ENCODE measurements at places on chromosomes 7 and 10.

DNA sequence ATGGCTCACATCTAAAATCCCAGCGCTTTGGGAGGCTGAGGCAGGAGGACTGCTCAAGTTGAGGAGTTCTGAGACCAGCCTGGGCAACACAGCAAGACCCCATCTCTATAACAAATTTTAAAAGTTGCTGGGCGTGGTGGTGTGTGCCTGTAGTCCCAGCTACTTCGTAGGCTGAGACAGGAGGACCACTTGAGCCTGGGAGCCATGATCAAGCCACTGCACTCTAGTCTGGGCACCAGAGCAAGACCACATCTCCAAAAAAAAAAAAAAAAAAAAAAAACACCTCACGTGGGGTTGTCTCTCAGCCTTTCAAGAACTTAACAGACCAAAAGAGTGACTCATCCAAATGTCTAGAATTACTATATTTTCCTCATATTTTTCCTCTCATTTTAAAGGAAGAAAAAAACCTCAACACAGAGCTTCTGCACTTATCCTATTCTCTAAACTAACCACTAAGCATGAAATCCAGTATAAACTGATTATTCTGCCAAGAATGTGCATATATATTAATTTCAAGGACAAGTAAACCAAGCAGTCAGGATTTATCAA lies 46.3 kb downstream of the CUL2 start:
- peak; percentile 70 for DNase-seq

DNA sequence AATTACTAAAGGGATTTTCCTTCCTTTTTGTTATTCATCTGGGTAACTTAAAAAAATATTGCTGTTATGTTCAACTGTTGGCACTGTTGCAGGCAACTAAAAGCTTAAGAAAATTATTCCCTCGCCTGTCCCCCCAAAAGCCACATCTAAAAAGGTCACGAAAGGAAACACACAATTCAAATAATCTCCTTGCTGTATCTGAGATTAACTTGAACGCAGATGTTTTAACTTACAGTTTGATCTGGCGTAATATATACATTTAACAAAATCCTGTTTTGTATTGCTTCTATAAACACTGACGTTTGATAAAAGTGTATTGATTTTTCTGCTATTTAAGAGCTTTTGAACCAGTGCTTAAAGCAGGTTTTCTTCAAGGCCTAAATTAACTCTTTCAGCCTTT lies 432.1 kb downstream of the SUGCT start:
- no peak for DNase-seq

- DNase-seq = no peak
These were observed 8.2 kb upstream of the C1QL3 start for GRCh38 chr10:16529853-16530252.

DNA sequence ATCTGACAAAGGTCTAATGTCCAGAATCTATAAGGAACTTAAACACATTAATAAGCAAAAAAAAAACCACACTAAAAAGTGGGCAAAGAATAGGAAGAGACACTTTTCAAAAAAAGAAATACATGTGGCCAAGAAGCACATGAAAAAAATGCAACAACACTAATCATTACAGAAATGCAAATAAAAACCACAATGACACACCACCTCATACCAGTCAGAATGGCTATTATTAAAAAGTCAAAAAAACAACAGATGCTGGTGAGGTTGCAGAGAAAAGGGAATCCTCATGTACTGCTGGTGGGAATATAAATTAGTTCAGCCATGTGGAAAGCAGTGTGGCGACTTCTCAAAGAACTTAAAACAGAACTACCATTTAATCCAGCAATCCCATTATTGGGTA lies 119.0 kb downstream of the LMBR1 start:
- DNase-seq = peak; percentile 8

DNA sequence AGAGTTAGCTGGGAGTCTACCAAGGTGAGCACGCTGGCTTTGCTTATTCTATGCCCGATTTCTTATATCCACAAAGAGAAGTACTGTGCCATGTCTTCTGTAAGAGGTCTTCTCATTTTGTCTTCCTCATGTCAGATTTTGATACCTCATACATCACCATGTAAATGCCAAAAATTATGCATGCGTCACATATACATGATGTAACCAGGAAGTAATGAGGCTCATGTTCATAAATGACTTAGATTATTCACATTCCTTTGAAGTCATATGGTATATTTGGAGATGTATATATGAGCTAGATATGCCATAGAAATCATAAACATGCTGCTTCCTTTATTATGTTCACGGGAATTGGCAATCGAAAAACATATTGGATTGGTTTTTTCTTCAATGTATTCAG lies 97.7 kb upstream of the CELF2 start:
- DNase-seq = no peak

DNA sequence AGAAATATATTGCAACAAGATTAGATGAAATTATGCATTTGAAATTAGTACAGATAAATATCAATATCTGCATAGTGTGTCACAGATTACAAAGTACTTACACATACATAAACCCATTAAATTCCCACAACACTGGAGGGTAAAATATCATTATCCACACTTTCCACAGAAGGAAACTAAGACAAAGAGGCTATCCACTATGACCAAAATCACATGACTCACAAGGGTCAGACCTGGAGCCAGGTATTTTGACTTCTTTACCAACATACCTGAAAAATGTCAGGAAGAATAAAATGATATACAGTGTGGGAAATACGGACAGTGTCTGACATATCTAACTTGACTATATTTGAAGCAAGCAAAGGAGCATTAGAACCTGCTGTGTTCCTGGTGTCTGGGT lies 34.1 kb downstream of the HYCC1 start:
- DNase-seq = no peak

DNA sequence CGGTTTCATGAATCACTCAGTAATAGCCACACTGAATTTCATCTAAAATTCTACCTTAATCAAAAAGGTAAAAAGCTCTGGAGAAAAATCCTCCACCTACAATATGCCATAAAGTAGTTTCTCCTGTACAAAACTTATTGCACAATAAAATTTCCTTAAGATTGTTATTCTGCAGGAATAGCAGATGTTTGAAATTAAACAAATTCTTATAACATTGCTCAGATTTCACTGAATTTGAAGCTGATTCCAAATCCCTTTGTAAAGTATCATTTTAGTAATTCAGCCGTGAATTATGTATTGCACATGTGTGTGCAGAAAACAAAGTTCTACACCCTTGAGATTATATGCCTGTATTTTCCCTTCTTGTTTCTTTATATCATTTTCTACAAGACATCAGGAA lies 123.8 kb downstream of the AMPH start:
- DNase-seq = peak; percentile 34

DNA sequence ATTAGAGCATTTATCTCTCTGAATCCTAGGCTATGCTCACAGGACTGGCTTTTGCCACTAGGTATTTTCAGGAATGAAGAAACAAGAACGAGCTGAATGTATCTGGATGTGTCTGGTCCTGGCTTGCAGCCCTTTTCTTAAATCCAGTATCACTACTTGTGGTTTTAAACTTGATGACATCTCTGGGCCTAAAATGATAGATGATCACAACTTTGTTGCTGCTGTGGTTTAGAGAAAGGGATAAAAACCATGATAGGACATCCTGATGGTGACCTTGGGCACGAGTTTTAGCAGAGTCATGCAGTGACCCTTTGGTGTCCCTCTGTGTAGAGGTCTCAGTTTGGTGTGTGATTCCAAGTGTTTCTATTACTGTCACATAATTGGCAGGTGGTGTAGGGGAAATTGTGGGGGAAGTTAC lies 31.7 kb upstream of the SEMA3C start:
- no peak for DNase-seq

GRCh38 chr7:125357676-125358455 lies 428.2 kb upstream of the POT1 start:
- no peak for DNase-seq

DNA sequence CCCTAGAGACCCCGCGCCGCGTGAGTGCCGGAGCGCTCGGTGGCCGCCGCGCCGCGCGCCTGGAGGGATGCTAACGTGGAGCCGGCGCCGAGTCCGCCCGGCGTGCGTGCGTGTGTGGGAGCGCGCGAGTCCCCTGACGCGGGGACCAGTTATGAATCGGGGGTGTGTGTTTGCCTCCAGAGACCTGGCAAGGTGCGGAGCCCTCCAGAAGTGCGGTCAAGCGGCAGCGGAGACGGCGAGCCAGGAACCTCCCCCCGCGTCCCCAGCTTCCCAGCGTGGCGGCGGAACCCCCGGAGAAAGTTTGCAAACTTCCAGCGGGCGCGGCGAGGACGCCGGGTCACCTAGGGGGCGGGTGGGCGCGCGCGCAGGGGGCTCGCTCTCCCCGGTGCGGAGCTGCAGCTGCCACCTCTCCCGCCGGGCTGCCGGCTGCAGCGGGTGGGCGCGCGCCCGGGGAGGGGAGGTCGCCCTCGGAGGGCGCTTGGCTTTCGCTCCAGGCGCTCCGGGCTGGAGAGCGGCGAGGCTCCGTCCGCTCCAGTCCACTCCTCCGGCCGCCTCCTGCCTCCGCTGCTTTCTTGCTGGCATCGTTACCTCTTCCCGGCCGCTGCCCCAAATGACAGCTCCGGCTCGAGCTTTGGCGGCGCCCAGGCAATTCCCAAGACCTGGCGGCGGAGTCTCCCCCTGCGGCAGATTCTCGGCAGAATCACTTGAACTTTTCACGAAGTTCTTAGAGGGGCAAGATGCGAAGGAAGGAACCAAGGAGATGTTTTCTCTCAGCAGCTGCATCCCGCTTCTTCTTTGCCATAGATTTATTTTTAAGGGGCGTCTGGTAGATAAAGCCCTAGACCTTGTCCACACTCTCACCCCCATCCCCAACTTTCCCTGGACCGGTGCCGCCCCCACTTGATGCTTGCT lies 2.3 kb upstream of the CREB5 start:
- DNase-seq = peak; percentile 32

DNA sequence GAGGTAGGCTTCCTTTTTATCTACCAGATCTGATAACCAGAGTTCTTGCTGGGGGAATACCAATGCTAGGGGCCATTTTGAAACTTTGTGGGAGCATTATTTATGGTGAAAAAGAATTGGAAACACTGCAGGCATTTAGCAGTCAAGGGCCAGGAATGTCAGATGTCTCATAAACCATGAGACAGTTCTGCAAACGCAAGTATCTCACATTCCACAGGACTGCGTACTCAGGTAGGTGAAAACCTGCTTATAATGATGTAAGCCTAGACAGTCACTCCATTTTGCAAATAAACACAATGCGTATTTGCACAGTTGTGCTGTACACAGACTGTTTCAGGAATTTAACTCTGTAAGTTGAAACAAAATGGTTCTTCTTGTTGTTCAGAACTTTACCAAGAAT lies 33.9 kb downstream of the ECHDC3 start:
- peak; percentile 69 for DNase-seq

- no peak for DNase-seq
These were observed 35.4 kb upstream of the TECTB start for GRCh38 chr10:112247791-112248190.

Data from IMR-90 (cell line).